Activated CD4-positive, alpha-beta T cell treated with anti-CD3 and anti-CD28 coated beads, Interleukin-2, amount 10 ng/mL, durations not matched to agents 24 days and 14 days (primary cell): ENCODE measurements at places on chromosomes 5 and 9.

DNA sequence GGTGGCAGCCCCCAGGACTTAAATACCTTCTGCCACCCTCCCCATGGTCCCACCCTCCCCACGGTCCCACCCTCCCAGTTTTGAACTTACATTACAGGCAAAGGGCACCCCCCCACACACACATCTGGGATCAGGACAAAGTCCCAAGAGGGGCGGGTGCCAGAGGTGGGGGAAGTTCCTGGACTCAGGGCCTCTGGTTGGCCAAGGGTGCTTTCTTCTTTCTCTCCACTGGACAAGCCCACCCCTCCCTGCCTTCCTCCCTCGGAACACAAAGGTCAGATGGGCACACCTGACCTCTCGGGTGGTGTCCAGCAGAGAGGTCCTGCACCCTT lies 19.1 kb upstream of the RALGDS start:
- H3K4me1 ChIP-seq = peaks cover 63% of the 10 kb centered on the region
- H3K27me3 ChIP-seq = no peaks in the 10 kb centered on the region
- H3K36me3 ChIP-seq = peaks cover 17% of the 10 kb centered on the region
- H3K27ac ChIP-seq = peak overlapping the region; percentile 58
- DNase-seq = no peak

DNA sequence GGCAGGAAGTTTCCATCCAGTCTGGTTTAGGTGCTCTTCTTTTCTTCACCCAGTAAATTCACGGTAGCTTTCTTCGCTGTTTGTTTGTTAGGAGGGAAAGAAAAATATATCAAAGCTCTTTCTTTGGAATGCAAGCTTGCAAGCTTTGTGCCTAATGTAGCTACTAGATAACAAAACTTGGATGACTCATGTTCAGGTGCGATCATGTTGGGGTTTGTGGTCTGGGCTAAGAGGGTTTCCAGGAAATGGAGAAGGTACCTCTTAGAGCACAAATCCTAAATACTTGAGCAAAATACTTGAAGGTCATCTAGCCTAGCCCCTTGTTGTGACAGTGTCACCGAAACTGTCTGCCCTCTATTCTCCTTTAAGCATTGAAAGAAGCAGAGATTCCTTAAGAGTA lies 17.7 kb downstream of the SRP19 start:
- H3K27ac ChIP-seq = peak overlapping the region; percentile 68
- peak overlapping the region; percentile 57 for H3K4me3 ChIP-seq
- peaks cover 33% of the 10 kb centered on the region for H3K4me1 ChIP-seq

- no peak overlapping the region for H3K27ac ChIP-seq
- no peak overlapping the region for H3K4me3 ChIP-seq
- H3K27me3 ChIP-seq = no peaks in the 10 kb centered on the region
- no peaks in the 10 kb centered on the region for H3K36me3 ChIP-seq
- H3K4me1 ChIP-seq = no peaks in the 10 kb centered on the region
Observed at GRCh38 chr5:33105521-33105941, 335.2 kb upstream of the TARS1 start.

- peaks cover 3% of the 10 kb centered on the region for H3K4me1 ChIP-seq
- no peaks in the 10 kb centered on the region for H3K36me3 ChIP-seq
- no peak overlapping the region for H3K4me3 ChIP-seq
- peaks cover 12% of the 10 kb centered on the region for H3K27me3 ChIP-seq
- H3K27ac ChIP-seq = no peak overlapping the region
Observed at GRCh38 chr9:99351647-99352046, 129.6 kb downstream of the SEC61B start.

- no peak for DNase-seq
- H3K4me1 ChIP-seq = no peaks in the 10 kb centered on the region
- no peak overlapping the region for H3K27ac ChIP-seq
- no peaks in the 10 kb centered on the region for H3K27me3 ChIP-seq
- no peak overlapping the region for H3K4me3 ChIP-seq
Observed at GRCh38 chr5:122181863-122182262, 52.5 kb downstream of the ZNF474 start.

GRCh38 chr5:149301744-149302380 lies 30.2 kb downstream of the AFAP1L1 start:
- no peaks in the 10 kb centered on the region for H3K36me3 ChIP-seq
- H3K27ac ChIP-seq = no peak overlapping the region
- H3K4me3 ChIP-seq = no peak overlapping the region
- DNase-seq = no peak
- H3K4me1 ChIP-seq = peaks cover 1% of the 10 kb centered on the region

GRCh38 chr9:124709292-124709690 lies 61.8 kb downstream of the NR6A1 start:
- H3K36me3 ChIP-seq = no peaks in the 10 kb centered on the region
- peaks cover 2% of the 10 kb centered on the region for H3K4me1 ChIP-seq
- no peak overlapping the region for H3K4me3 ChIP-seq
- DNase-seq = peak; percentile 40
- H3K27ac ChIP-seq = no peak overlapping the region
